Fibroblast of pulmonary artery (primary cell): ENCODE measurements at places on chromosomes 1 and 21.
A peak's percentile ranks its signal among the peaks of the same experiment; 100 is the strongest.

GRCh38 chr1:193952778-193953374, 766.5 kb upstream of the B3GALT2 start:
- DNase-seq = peak; percentile 58

DNA sequence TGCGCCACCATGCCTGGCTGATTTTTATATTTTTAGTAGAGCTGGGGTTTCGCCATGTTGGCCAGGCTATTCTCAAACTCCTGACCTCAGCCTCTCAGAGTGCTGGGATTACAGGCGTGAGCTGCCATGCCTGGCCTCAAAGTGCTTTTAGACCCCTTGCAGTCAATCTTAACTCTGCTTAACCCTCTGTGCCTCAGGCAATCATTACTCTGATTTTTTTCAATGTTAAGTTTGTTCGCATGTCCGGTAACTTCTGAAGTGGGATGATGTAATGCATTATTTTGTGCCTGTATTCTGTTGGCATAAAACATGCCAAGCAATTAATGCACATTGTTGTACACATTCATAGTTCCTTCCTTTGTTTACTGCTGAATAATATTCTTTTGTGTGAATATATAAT, 18.6 kb downstream of the SMG7 start:
- no peak for DNase-seq

DNA sequence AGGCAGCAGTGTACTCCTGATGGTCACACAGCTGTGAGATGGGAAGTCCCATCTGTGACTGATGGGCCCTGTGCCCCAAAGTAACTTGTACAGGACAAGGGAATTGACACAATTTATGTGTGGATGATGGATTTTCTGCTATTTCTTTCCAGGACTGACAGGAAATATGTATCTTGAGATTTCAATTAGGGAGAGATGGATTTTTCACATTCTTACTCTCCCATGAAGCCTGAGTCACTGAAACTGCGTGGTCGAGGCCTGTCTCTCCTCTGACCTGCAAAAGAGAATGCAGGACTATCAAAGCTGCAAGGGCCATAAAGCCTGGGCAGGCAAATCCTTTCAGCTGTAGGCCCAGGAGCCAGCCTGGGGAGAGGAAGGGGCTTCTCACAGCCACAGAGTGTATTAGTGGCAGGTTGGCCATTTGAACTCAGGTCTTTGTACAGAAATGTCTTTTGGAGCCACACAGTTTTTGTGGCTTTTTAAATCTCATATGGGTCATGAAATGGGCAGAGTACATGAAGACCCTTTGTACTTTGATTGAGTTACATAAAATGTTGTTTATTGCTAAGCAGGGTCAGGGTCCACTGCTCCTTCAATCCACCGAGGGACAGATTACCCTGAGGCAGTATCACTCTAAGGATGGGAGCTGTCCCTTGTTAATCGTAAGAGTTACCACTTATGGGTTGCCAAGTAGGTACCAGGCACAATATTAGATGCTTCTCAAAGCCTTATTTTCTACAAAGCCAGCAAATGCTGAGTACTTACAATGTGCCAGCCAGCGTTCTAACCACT, 14.8 kb downstream of the ALX3 start:
- peak; percentile 33 for DNase-seq

- DNase-seq = peak; percentile 73
Observed at GRCh38 chr1:100188617-100189016, 10.6 kb upstream of the LRRC39 start.

DNA sequence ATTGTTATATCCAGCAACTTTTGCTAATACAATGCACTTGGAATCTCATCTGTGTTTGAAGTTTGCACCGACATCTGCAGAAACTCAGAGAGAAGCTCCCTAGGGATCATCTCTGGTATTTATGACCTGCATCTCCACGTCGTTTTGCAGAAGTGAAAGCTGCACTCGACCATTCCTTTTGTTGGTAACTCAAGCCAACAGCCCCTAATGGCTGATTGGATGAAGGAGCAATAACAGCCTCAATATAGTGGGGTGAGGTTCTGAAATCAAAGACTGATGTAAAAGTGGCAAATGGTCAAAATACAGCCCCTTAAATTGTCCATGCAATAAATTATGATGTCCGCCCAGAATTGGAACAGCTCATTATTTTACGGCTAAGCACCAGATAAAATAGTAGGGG, 344.2 kb upstream of the KAZN start:
- no peak for DNase-seq

DNA sequence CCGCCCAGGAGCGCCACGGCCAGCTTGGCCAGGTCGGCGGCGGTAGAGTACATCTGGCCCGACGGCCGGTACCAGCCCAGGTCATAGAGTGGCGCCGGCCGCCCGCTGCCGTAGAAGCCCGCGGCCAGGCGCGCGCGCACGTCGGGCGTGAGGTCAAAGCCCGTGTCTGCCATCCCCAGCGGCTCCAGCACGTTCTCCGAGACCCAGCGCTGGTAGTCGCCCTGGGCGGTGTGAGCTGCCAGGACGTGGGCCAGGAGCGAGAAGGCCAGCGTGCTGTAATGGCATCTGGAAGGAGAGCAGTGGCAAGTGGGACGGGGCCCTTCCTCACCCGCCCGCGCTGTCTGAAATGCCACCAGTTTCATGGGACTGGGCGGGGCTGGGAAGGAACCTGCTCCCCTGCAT, 18.9 kb downstream of the LACTBL1 start:
- no peak for DNase-seq

GRCh38 chr1:177958092-177958491, 11.8 kb downstream of the SEC16B start:
- DNase-seq = no peak

GRCh38 chr1:226938903-226939437, 1.1 kb upstream of the COQ8A start:
- peak; percentile 65 for DNase-seq

DNA sequence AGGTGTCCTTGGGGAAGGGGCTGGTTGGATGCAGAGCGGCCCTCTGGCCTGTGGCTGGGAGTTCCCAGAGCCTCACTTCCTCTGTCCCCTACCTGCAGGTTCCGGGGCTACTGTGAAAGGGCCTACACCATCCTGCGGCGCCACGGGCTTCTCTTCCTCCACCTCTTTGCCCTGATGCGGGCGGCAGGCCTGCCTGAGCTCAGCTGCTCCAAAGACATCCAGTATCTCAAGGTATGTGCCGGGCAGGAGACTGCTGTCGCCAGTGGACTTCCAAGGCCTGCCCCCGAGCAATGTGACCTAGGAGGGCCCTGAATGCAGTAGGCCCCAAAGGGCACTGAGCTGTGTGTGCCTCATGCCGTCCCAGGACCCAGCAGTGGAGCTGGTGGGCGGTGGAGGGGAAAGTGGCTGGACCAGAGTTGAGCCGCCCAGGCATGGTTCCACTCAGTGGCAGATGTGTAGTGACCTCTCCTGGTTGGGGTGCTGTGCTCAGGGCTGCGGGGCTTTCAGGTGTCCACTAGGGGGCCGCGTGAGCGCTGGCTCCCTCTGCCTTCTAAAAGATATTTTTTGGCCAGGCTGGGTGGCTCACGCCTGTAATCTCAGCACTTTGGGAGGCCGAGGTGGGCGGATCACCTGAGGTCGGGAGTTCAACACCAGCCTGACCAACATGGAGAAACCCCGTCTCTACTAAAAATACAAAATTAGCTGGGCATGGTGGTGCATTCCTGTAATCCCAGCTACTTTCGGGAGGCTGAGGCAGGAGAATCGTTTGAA, 73.4 kb downstream of the PIK3CD start:
- DNase-seq = peak; percentile 62

DNA sequence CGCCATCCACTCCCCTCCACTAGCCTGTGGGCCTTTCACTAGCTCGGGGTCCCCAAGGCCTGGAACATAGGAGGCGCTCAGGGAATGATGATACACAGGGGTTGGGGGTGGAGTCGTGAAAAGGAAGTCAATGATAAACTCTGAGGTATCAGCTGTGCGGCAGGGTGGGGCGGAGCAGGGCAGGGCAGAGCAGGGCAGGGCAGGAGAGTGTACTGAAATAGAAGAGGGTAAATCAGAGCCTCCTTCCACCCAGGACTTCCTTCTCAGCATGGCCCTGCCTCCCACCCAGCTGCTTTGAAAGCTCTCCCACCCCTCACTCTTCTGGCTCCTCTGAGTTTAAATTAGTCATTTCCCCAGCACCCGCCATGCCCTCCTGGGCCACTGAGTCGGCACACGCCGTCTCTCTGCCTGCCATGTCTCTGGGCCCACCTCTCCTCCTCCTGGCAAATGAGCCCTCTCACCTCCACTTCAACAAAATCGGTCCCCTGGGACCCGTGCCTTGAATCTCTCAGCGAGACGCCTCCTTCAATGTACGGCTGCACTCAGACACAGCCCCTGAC, 16.9 kb downstream of the CAPZB start:
- no peak for DNase-seq

GRCh38 chr1:245464290-245464689, 309.5 kb downstream of the KIF26B start:
- no peak for DNase-seq

DNA sequence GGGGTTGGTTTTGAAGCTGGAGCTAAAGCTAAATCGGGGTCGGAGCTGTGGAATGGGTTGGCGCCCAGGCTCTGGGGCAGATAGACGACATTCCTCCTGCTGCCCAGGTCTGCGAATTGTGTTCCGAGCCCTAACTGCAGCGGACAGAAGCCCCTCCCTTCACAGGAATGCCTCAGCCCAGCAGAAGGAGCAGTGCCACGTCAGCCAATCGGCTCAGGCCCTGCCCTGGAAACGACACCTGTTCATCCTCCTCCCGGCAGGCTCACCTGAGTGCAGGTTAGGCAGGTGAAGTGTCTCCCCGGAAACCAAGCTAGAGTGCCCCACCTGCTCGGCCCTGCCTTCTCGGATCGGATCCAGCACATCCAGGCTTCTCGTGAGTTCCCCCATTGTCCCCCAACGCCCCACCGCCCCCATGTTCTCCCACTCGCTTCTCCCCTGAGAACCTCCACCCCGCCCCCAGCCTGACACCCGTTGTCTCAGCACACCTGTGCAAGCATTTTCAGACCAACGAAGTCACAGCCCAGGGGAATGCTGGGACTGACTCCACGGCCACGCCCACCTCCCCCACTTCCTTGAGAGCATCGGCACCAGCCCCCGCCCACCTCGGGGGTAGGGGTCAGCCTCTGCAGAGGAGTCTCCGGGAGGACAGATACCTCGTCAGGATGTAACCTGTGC, 775 bp downstream of the TMEM125 start:
- DNase-seq = no peak

DNA sequence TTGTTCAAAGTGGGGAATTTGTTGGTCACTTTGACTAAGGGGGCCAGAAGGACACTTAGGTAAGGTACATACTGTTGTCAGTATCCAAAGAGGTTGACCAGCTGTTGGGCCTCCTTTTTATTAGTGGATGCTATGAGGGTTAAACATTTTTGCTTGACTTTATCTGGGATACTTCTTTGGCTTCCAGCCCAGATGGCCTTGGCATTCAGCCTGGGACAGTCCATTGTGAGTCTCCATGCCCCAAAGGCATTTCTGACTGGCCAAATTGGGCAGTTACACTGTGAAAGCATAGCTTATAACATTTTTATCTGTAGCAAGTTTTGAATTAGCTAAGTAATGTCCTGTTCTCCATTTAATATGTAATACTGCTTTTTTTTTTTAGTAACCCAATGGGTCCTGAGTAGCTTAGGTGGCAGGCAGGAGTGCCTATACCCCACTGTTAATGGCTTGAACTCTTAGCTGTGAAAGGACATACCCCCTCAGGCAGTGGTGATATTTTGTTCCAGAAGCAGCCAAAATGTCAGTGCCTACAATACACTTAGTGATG, 35.4 kb upstream of the CD1D start:
- peak; percentile 92 for DNase-seq

DNA sequence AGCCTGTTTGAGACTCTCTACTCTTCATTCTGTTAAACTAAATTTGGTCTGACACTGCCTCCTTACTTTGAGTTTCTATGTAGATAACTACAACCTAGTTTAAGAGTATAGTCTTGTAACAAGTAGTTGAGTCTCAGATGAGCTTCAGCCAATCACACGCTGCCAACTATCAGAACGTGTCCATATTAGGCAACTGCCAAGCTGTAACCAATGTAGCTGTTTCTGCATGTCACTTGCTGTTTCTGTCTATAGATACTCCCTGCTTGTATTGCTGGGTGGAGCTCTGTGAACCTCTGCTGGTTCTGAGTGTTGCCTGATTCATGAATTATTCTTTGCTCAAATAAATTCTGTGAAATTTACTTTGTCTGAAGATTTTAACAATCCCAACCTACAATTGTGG, 452.6 kb upstream of the NR5A2 start:
- DNase-seq = peak; percentile 2

DNA sequence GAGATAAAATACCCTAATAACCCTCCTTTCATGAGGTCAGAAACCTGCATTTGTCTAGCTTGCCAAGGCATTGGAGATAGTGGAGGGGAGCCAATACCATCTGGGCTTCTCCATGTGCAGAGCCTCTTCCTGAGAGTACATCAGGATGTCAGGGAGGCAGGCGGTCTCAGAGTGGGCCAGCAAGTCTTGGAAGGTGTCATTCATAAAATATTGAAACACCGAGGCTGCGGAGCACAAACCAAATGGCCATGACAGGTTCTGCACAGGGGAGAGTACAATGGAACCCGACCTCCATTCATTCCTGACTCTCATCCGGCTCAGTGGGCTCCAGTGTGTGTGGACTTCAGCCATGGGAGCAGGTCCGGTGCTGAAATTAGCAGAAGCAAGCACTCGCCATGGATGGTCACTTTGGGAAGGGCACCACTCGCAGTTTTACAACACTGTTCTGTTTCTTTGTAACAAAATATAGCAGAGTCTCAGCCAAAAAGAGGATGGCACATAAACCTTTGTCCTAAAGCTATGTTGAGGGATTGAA, 446.6 kb downstream of the SIPA1L2 start:
- DNase-seq = no peak

DNA sequence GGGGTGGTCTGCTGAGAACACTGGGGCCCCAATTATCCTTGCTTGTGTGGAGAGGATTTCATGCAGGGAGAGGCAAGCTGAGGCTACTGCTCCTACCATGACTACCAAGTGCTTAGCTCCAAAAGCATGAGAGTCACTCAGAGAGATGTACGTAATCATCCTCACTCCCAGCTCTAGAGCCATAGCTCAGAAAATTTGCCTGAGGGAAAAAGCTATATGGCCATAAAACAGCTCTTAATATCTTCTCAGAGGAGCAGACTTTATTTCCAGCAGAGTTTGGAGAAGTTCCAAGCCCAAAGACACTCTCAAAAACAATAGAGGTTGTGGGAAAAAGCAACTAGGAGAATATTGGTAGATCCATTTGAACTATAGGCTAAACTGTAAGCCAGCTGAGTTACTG, 106.4 kb upstream of the PBX1 start:
- DNase-seq = no peak

- no peak for DNase-seq
Observed at GRCh38 chr1:24910751-24911650, 19.1 kb downstream of the RUNX3 start.

- DNase-seq = no peak
Observed at GRCh38 chr21:29430576-29430975, 131.9 kb downstream of the BACH1 start.
